ENCODE measurements at places on chromosomes 7 and 10. TPM values are rescaled to one million over a fixed set of nuclear protein-coding genes. Genes with fewer than 3 reads are reported as not detected.

DNA sequence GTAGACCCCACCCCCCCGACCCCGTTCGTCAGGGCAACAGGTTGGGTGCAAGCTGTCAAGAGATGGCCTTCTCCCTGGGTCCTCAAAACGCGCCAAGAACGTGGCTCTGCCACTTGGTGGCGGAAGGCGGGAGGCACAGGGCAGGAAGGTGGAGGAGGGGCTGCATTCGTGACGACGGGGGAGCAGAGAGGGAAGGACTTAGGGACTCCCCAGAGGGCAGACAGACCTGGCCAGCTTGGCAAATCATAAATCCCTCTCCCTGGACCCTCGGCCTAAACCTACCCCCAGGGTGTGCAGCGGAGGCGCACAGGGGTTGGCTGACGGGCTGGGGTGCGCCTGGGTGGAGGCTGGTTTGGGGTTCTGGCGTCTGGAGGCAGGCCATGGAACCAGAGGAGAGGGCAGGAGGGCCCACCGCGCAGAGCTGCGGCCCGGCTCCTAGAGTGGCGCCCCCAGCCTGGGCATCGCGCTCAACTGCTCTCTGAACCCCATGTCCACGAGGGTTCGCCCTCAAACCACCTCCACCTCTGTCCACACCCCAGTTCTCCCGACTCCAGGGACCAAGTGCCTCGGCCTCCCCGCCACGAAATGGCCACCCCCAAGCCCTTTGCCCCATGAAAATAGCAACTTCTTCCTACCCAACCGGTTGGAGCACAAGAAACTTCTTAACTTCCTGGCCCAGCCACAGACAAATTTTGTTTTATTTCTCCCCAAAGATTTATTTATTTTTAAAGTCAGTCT lies 10.8 kb upstream of the GATA3 start:
- no peak overlapping the region for H3K27ac ChIP-seq
- peaks cover 44% of the 10 kb centered on the region for H3K27me3 ChIP-seq
- peaks cover 3% of the 10 kb centered on the region for H3K4me1 ChIP-seq
- no peak overlapping the region for H3K4me3 ChIP-seq

GRCh38 chr10:116848944-116849247 lies 403 bp upstream of the ENO4 start:
- no peaks in the 10 kb centered on the region for H3K36me3 ChIP-seq
- peak overlapping the region; percentile 76 for H3K4me3 ChIP-seq
- DNase-seq, result no peak
- H3K27ac ChIP-seq, result peak overlapping the region; percentile 81

DNA sequence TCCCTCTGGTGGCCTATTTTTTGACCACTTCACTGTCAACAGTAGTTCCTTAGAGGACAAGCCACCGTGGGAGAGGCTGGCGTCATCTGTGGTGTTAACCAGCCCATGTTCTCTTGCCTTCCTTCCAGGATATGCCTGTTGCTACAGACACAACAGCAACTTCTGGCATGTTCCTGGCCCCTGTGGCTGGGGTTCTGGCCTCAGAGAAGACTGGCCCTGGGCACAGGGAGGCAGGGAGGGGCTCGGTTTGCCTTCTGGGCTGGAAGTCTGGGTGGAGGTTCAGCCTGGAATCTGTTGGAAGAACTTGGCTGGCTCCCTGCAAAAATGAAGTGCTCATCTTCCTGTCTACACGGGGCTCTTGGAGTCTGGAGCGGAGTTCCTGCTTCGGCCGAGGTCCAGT lies 25.7 kb downstream of the GOLGA7B start:
- H3K27ac ChIP-seq, result no peak overlapping the region
- H3K4me3 ChIP-seq, result no peak overlapping the region
- H3K36me3 ChIP-seq, result no peaks in the 10 kb centered on the region
- DNase-seq, result no peak

GRCh38 chr7:12746211-12746610 lies 58.8 kb downstream of the ARL4A start:
- no peak overlapping the region for H3K4me3 ChIP-seq
- H3K27me3 ChIP-seq, result no peaks in the 10 kb centered on the region
- DNase-seq, result no peak
- no peak overlapping the region for H3K27ac ChIP-seq

Gene MNX1
- 1.8 TPM for total RNA-seq

DNA sequence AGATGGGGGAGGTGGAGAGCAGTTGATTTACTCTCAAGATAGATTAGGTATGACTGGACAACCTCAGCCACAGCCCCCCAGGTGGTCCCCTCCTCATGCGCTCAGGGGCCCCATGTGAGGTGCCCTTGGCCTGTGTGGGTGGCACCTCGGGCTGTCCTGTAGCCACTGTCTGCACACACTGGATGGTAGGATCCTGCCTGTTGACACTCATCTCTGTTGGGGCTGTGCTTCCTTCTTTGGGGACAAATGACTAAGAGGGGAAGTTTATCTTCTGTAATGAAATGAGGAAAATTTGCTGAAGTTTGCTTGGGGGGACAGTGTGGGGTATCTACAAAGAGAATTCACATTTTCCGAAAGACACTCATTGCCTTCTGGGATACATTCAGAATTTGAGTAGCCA lies 53.6 kb upstream of the ANTXRL start:
- no peak overlapping the region for H3K4me3 ChIP-seq
- H3K27ac ChIP-seq, result no peak overlapping the region
- no peak for DNase-seq
- H3K27me3 ChIP-seq, result no peaks in the 10 kb centered on the region

Data from GM12878 (cell line).